Heart left ventricle (tissue), 16 donors: ENCODE measurements at places on chromosomes 11 and 22. TPM values are rescaled to one million over a fixed set of nuclear protein-coding genes. Genes with fewer than 3 reads are reported as not detected.

Gene CRYBB3
- total RNA-seq: not detected

- no peaks in the 10 kb centered on the region for H3K4me1 ChIP-seq
- H3K36me3 ChIP-seq: no peaks in the 10 kb centered on the region
- no peak overlapping the region for H3K27ac ChIP-seq
- DNase-seq: no peak
- H3K4me3 ChIP-seq: no peak overlapping the region
- no peaks in the 10 kb centered on the region for H3K27me3 ChIP-seq
Measured at GRCh38 chr11:1348146-1348795, 38.8 kb upstream of the TOLLIP start.

Gene MN1
- 7.0 TPM for total RNA-seq

Gene PKDREJ
- total RNA-seq: 0.07 TPM

DNA sequence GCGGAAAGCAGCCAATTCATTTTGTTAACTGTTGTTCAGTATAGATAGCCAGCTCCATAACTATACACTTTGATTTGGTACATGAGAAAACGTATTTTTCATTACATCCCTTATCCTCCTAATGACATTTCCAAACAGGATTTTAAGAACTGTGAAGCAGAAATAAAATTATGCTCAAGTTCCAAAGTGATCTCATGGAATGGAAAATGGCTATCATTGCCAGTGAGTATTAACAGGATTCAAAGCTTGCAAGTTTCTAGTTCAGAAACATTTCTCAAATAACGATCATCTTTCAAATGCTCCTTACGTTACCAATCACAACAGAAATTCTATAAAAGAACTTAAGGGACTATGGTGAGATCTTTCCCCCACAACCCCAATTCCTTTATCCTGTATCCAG lies 53.7 kb downstream of the CADM1 start:
- H3K27ac ChIP-seq: no peak overlapping the region
- no peaks in the 10 kb centered on the region for H3K36me3 ChIP-seq
- H3K4me3 ChIP-seq: no peak overlapping the region

- H3K27ac ChIP-seq: no peak overlapping the region
- H3K36me3 ChIP-seq: no peaks in the 10 kb centered on the region
- no peaks in the 10 kb centered on the region for H3K4me1 ChIP-seq
- no peak overlapping the region for H3K4me3 ChIP-seq
- H3K27me3 ChIP-seq: no peaks in the 10 kb centered on the region
- no peak for DNase-seq
Measured at GRCh38 chr11:67662142-67662834, 11.8 kb upstream of the ACY3 start.

DNA sequence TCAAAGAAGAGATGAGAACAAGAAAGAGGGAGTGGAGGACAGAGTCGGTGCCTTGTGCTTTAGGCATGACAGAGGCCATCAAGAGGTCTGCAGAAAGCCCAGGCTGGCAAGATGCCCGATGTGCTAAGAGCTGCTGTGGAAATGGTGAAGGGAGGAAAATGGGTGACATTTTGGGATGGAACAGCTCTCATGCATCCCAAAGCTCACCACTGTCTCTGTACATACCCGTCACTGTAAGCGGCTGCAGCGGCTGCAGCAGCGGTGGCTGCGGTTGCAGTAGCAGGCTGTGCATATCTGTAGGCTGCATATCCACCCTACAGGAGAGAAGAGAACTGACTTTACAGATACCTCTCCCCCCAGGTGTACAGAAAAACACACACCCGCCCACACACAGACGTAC lies 28.6 kb downstream of the APOL5 start:
- no peak overlapping the region for H3K4me3 ChIP-seq
- peaks cover 9% of the 10 kb centered on the region for H3K4me1 ChIP-seq
- DNase-seq: peak; percentile 57
- H3K36me3 ChIP-seq: peaks cover 13% of the 10 kb centered on the region
- no peaks in the 10 kb centered on the region for H3K27me3 ChIP-seq

DNA sequence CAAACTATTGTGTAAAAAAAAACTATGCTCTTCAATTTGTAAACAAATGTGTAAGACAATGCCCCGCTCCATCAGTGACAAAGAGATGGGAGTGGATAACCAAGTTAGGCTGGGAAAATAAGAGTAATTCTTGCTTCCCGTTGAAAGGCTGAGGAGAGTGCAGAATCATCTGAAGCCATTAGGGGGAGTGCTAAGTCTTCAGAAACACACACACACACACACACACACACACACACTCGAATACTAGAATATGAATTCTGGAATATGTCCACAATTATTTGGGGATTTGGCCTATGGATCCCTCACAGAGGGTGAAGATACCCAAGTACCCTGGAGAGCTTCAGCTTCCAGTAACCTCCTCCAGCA lies 27.8 kb upstream of the ROBO3 start:
- peaks cover 70% of the 10 kb centered on the region for H3K27me3 ChIP-seq
- no peak overlapping the region for H3K4me3 ChIP-seq
- DNase-seq: no peak
- peaks cover 14% of the 10 kb centered on the region for H3K4me1 ChIP-seq
- H3K36me3 ChIP-seq: no peaks in the 10 kb centered on the region
- no peak overlapping the region for H3K27ac ChIP-seq

DNA sequence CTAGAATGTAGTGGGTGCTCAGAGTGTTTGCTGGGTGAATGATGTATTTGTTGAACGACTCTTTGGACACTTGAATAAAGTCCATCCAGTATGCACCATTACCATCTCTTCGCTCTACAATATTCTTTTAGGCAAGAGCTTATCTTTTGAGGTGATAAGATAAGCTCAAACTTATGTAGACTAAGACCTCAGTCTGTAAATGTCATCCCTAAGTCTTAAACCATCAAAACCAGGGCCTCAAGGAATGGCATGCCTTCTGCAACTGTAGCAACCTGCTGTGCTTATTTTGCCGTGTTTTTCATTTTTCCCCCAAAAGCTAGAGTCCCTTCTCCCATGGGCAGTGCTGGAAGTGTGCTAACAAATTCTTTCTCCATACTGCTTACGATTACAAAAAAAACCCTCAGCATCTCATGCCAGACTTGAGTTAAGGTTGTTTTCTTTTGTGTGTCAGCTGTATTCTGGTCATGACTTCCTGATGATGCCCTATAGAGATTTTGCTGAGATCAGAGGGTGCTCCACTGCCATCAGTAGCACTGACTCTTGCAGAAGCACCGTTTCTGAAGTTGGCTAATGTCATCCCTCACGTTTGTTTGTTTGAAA lies 27.8 kb downstream of the LIMK2 start:
- DNase-seq: no peak
- no peaks in the 10 kb centered on the region for H3K27me3 ChIP-seq
- H3K4me1 ChIP-seq: peaks cover 2% of the 10 kb centered on the region
- no peak overlapping the region for H3K27ac ChIP-seq
- H3K36me3 ChIP-seq: peaks cover 3% of the 10 kb centered on the region
- no peak overlapping the region for H3K4me3 ChIP-seq

Gene OR6T1
- not detected for total RNA-seq
